Activated CD4-positive, alpha-beta T cell treated with anti-CD3 and anti-CD28 coated beads for 36 hours (primary cell): ENCODE measurements at places on chromosomes 4 and X. TPM values are rescaled to one million over a fixed set of nuclear protein-coding genes. Genes with fewer than 3 reads are reported as not detected.

Gene TLR10
- total RNA-seq: not detected

Gene MSANTD1
- 0.69 TPM for total RNA-seq

Gene SMR3B
- total RNA-seq: not detected

Gene CDX4
- total RNA-seq: not detected

Gene RBMXL3
- not detected for total RNA-seq

Gene NAT8L
- 0.55 TPM for total RNA-seq

Gene CDS1
- total RNA-seq: 0.12 TPM

Gene RRAGB
- total RNA-seq: 4.3 TPM

Gene ADGRG2
- total RNA-seq: not detected

Gene FBXW7
- total RNA-seq: 29.8 TPM

Gene SYP
- 7.2 TPM for total RNA-seq

DNA sequence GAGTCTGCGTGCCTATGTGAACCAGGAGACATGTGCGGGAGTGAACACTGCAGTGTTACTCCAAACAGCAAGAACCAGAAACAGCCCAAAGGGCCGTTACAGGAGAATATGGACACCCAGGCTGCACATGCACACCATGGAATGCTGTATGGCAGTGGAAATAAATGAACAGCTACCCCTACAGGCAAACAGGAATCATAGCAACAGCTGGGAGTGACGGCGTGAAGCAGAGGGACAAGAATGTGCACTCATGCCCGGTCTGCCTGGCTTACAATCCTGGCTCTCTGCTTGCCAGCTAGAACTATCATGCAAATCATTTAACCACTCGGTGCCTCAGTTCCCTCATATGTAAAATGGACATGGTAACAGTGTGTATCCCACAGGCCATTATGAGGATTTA, 16.6 kb downstream of the GPKOW start:
- H3K4me1 ChIP-seq: peaks cover under 1% of the 10 kb centered on the region
- no peak overlapping the region for H3K4me3 ChIP-seq
- DNase-seq: peak; percentile 13
- peaks cover 5% of the 10 kb centered on the region for H3K36me3 ChIP-seq

DNA sequence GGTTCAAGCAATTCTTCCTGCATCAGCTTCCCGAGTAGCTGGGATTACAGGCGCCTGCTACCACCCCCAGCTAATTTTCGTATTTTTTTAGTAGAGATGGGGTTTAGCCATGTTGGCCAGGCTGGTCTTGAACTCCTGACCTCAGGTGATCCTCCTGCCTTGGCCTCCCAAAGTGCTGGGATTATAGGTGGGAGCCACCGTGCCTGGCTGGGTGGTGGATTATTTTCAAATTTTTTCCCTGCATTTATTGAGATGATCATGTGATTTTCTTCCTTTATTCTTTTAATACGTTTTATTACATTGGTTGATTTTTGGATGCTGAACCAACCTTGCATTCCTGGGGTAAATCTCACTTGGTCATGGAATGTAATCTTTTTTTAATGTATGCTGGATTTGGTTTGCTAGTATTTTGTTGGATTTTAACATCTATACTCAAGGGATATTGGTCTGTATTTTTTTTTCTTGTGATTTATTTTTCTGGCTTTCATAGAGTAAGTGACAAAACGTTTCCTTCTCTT, 30.9 kb downstream of the BMP2K start:
- peaks cover 13% of the 10 kb centered on the region for H3K4me1 ChIP-seq
- H3K36me3 ChIP-seq: peaks cover 9% of the 10 kb centered on the region
- DNase-seq: no peak
- no peak overlapping the region for H3K27ac ChIP-seq
- H3K27me3 ChIP-seq: no peaks in the 10 kb centered on the region
- no peak overlapping the region for H3K4me3 ChIP-seq

DNA sequence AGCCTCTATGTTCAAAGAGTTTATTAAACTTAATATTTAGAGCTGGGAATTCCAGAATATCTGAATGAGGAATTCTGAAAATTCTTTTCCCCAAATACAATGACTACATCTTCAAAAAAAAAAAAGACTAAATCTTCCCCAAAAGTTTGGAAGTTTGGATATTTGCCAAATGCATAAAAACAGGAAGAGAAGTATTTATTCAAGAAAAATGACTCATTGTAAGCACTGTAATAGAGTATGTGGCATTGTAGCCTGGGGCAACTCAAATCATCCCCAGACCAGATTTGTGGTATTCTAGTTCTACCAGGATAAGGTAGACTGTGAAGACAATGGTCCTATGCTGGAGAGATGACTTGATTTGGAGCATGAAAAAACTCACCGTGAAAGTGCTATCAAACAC, 78.5 kb upstream of the PDHA2 start:
- H3K27ac ChIP-seq: no peak overlapping the region
- H3K27me3 ChIP-seq: peaks cover 2% of the 10 kb centered on the region
- no peaks in the 10 kb centered on the region for H3K36me3 ChIP-seq
- DNase-seq: no peak
- no peak overlapping the region for H3K4me3 ChIP-seq

- no peak overlapping the region for H3K27ac ChIP-seq
- H3K36me3 ChIP-seq: no peaks in the 10 kb centered on the region
- no peaks in the 10 kb centered on the region for H3K4me1 ChIP-seq
- DNase-seq: no peak
- H3K4me3 ChIP-seq: no peak overlapping the region
Observed at GRCh38 chrX:97328853-97329390, 445.2 kb downstream of the RPA4 start.

GRCh38 chr4:137375111-137375850, 157.0 kb downstream of the PCDH18 start:
- H3K27me3 ChIP-seq: no peaks in the 10 kb centered on the region
- no peaks in the 10 kb centered on the region for H3K4me1 ChIP-seq
- no peaks in the 10 kb centered on the region for H3K36me3 ChIP-seq
- no peak for DNase-seq
- H3K27ac ChIP-seq: no peak overlapping the region

DNA sequence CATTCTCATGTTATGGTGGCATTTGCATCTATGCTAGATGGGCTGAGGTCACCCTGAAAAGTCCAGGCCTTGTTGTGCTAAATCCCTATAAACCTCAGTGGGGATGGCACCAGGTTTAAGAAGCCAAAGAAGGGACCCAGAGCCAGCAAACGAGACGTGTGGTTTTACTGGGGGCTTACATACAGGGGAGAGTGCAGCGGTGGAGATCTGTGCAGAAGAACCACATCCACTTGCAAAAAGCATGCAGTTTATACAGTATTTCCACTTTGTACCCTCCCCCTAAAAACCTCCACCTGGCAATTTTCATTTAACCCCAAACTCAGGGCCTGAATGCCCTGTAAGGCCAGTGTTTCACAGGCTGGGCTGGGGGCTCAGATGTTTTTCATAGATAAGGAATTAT, 134.9 kb upstream of the GATB start:
- no peaks in the 10 kb centered on the region for H3K4me1 ChIP-seq
- H3K27me3 ChIP-seq: no peaks in the 10 kb centered on the region
- no peak overlapping the region for H3K27ac ChIP-seq
- DNase-seq: no peak
- H3K36me3 ChIP-seq: no peaks in the 10 kb centered on the region
- H3K4me3 ChIP-seq: no peak overlapping the region

- no peak overlapping the region for H3K27ac ChIP-seq
- H3K27me3 ChIP-seq: no peaks in the 10 kb centered on the region
- H3K4me3 ChIP-seq: no peak overlapping the region
- H3K4me1 ChIP-seq: peaks cover 4% of the 10 kb centered on the region
- peaks cover 6% of the 10 kb centered on the region for H3K36me3 ChIP-seq
Observed at GRCh38 chrX:150762258-150763165, 69.3 kb downstream of the MTMR1 start.

DNA sequence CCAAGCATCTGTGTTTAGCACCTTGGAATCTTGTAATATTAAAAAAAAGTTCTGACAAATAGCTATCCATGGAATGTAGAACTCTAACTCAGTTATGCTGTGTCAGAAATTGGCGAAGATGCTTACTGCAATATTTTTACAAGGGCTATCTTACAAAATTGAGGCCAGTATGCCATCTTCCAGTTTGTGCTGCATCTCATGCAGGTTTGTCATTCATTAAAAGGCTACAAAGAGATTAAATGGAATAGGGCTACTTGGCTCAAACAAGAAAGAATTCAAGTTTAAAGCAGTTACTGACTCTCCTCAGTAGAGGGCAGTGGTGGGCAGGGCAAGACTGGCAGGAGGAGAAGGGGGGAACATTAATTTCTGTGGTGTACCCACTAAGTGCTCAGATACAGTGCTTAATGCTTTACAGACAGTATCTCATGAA, 66.5 kb downstream of the SHROOM4 start:
- no peak overlapping the region for H3K4me3 ChIP-seq
- H3K27me3 ChIP-seq: peaks cover 4% of the 10 kb centered on the region
- DNase-seq: peak; percentile 22
- no peak overlapping the region for H3K27ac ChIP-seq
- no peaks in the 10 kb centered on the region for H3K36me3 ChIP-seq

- no peaks in the 10 kb centered on the region for H3K27me3 ChIP-seq
- DNase-seq: no peak
- H3K36me3 ChIP-seq: peaks cover 24% of the 10 kb centered on the region
- no peak overlapping the region for H3K27ac ChIP-seq
Observed at GRCh38 chrX:13717700-13718472, 16.5 kb downstream of the TRAPPC2 start.

DNA sequence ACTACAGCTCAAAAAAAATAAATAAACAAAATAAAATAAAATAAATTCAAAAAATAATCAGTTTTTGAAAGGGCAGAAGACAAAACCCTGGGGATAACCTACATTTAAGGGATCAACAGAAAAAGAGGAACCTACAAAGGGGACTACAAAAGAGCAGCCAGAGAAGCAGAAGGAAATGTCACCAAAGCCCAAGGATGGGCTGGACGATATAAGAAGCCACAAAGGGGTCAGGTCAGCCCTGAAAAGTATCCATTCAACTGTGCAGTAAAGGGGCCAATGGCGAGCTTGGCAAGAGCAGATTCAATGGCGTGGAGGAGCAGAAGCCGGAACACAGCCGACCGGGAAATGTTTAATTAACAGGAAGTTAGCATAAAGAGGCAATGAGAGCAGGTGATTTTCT, 16.9 kb downstream of the ACOT9 start:
- no peak overlapping the region for H3K27ac ChIP-seq
- H3K27me3 ChIP-seq: no peaks in the 10 kb centered on the region

DNA sequence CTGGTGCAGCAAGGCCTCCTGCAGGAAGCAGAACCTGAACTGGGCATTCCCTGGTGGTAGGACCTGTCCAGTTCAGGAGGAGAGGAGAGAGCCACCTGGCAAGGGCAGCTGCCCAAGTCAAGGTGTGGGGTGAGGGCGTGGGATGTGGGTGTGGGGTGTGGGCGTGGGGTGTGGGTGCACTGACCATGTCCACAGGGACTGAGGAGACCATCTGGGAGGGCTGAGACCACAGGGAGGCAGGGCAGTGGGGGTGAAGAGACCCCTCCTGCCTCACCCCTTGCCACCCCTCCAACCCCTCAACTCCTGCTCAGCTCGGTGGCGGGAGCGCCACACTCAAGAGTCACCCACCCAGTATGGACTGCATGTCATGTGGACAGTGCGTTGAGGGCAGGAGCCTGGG, 117.9 kb downstream of the CPZ start:
- H3K27me3 ChIP-seq: no peaks in the 10 kb centered on the region
- no peak overlapping the region for H3K4me3 ChIP-seq
- H3K36me3 ChIP-seq: peaks cover 2% of the 10 kb centered on the region
- H3K27ac ChIP-seq: no peak overlapping the region
- no peaks in the 10 kb centered on the region for H3K4me1 ChIP-seq

- peaks cover 15% of the 10 kb centered on the region for H3K4me1 ChIP-seq
- H3K36me3 ChIP-seq: no peaks in the 10 kb centered on the region
- DNase-seq: peak; percentile 22
- H3K27me3 ChIP-seq: no peaks in the 10 kb centered on the region
- H3K27ac ChIP-seq: no peak overlapping the region
- no peak overlapping the region for H3K4me3 ChIP-seq
Observed at GRCh38 chr4:89222170-89222569, 85.4 kb downstream of the GPRIN3 start.

DNA sequence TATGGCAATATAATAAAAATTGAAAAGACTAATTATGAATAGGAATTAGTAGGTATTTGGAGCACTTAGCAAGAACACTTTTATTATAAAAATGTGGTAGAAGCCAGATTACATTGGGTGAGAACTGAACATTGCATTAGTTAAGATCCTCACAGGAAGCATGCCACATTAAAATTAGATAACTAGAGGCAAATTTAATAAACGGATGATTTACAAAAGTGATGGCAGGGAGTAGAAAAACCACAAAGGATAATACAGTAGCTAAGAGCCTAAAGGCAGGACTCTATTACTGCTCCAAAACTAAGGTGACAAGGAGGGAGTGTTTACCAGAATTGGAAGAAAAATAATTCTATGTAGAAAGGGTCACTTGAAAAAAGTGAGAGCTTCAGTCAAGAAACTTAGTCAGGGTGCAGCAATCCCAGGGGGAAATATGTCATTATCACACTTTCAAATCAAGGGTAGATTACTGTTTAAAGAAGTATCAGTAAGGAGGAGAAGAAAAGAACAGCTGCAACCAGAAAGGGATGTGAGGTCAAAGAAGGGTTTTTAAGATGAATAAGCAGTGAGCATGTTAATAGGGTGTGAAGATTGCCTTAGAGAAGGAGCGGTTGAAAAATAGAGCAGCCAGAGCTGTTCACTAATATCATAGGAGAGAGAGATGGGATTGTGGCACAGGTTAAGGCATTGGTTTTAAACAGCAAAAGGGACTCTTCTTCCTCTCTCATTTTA, 84.6 kb downstream of the NDST4 start:
- H3K4me3 ChIP-seq: no peak overlapping the region
- no peak for DNase-seq
- H3K27me3 ChIP-seq: no peaks in the 10 kb centered on the region
- no peaks in the 10 kb centered on the region for H3K4me1 ChIP-seq
- no peak overlapping the region for H3K27ac ChIP-seq

DNA sequence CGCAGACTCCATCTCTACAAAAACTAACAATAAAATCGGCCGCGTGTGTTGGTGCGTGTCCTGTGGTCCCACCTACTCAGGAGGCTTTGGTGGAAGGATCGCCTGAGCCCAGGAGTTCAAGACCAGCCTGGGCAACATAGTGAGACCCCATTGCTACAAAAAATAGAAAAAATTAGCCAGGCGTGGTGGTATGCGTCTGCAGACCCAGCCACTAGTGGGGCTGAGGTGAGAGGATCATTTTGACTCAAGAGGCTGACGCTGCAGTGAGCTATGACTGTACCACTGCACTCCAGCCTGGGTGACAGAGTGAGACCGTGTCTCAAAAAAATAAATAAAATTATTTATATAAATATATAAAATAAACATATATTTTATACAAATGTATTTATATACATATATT, 22.3 kb downstream of the ASMTL start:
- peaks cover 16% of the 10 kb centered on the region for H3K36me3 ChIP-seq
- H3K4me1 ChIP-seq: no peaks in the 10 kb centered on the region
- H3K4me3 ChIP-seq: no peak overlapping the region
- no peaks in the 10 kb centered on the region for H3K27me3 ChIP-seq

- no peaks in the 10 kb centered on the region for H3K4me1 ChIP-seq
- H3K4me3 ChIP-seq: no peak overlapping the region
Observed at GRCh38 chrX:144601010-144601409, 646.3 kb upstream of the SPANXN1 start.

- no peak overlapping the region for H3K4me3 ChIP-seq
- H3K27ac ChIP-seq: no peak overlapping the region
- DNase-seq: no peak
- peaks cover 9% of the 10 kb centered on the region for H3K4me1 ChIP-seq
Observed at GRCh38 chr4:56874923-56875322, 32.8 kb upstream of the REST start.

GRCh38 chr4:48746608-48747362, 33.3 kb downstream of the FRYL start:
- H3K36me3 ChIP-seq: peaks cover 3% of the 10 kb centered on the region
- H3K4me3 ChIP-seq: no peak overlapping the region
- H3K27ac ChIP-seq: no peak overlapping the region
- DNase-seq: no peak

- H3K27ac ChIP-seq: no peak overlapping the region
- no peak for DNase-seq
- H3K4me3 ChIP-seq: no peak overlapping the region
- no peaks in the 10 kb centered on the region for H3K36me3 ChIP-seq
- no peaks in the 10 kb centered on the region for H3K4me1 ChIP-seq
Observed at GRCh38 chr4:183960046-183960420, 54.9 kb downstream of the STOX2 start.
